ENCODE measurements at places on chromosomes 16 and 17. TPM values are rescaled to one million over a fixed set of nuclear protein-coding genes. Genes with fewer than 3 reads are reported as not detected.

The CCDC200 gene
- not detected for total RNA-seq

The CIITA gene
- 1.1 TPM for total RNA-seq

The CHD9 gene
- 56.8 TPM for total RNA-seq

The ZFPM1 gene
- total RNA-seq, result 2.8 TPM

The DOC2B gene
- not detected for total RNA-seq

The DHX58 gene
- 11.3 TPM for total RNA-seq

The ITGA2B gene
- total RNA-seq, result 0.30 TPM

The NOG gene
- total RNA-seq, result 2.0 TPM

The CLEC19A gene
- total RNA-seq, result not detected

The SMIM22 gene
- not detected for total RNA-seq

The ABCC6 gene
- total RNA-seq, result 0.65 TPM
